ENCODE measurements at places on chromosomes 16 and 17.

DNA sequence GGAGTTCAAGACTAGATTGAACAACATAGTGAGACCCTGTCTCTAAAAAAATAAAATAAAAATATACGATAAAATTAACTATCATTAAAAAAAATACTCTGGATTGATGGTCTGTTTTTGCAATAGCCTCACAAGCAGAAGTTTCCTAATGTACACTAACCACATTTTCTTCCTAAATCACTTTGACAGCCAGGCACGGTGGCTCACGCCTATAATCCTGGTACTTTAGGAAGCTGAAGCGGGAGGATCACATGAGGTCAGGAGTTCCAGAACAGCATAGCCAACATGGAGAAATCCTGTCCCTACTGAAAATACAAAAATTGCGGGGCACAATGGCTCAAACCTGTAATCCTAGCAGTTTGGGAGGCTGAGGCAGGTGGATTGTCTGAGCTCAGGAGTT, 64.7 kb downstream of the HELZ start:
- DNase-seq, result no peak

DNA sequence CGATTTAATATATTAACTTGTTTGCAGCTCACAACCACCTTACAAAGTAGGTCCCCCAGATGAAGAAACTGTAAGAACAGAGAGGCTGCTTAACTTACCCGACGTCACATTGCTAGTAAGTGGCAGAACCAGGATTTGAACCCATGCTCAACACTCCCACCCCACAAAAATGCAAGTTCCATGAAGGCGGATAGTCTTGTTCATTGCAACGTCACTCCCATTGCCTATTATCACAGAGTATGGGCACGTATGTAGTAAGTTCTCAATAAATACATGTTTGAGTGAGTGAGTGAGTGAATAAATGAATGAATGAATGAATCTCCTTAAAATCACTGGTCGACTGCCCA, 1.1 kb downstream of the USP31 start:
- no peak for DNase-seq

- no peak for DNase-seq
Measured at GRCh38 chr17:55254375-55254774, 10.4 kb upstream of the HLF start.

- DNase-seq, result peak; percentile 97
Measured at GRCh38 chr17:42779936-42780850, at the start of gene WNK4. Gene WNK4 (plus strand): TSS chr17:42780610. CDS start chr17:42780699, 89 bp downstream.

GRCh38 chr17:751269-752001, 629 bp downstream of the GEMIN4 start:
- peak; percentile 13 for DNase-seq

GRCh38 chr17:35294756-35295155, 51.9 kb downstream of the SLFN5 start:
- DNase-seq, result no peak

GRCh38 chr17:18093616-18094408, 6.1 kb downstream of the DRG2 start:
- DNase-seq, result no peak

DNA sequence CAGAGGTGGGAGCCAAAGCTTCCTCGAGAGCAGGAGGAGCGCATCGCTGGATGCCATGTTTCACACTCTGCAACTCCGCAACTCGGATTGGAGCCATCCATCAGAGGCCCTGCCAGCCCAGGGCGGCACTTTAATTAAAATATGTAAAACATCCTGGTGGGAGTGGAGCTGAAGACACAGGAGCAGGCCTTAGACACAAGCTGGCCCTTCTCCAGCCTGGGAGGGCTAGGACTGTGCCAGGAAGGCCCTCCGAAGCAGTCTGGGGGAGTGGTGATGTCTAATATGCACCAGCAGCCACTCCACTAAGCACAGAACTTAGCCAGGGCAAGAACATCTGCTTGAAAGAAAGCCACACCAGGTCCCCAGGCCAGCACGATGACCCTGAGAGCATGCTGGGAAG, 5.8 kb upstream of the CCDC182 start:
- no peak for DNase-seq

- no peak for DNase-seq
Measured at GRCh38 chr16:11029948-11030347, 85.6 kb downstream of the CLEC16A start.

- DNase-seq, result no peak
Measured at GRCh38 chr17:80526116-80526910, 18.3 kb upstream of the RPTOR start.

- no peak for DNase-seq
Measured at GRCh38 chr17:44074231-44074910, 3.8 kb downstream of the G6PC3 start.

DNA sequence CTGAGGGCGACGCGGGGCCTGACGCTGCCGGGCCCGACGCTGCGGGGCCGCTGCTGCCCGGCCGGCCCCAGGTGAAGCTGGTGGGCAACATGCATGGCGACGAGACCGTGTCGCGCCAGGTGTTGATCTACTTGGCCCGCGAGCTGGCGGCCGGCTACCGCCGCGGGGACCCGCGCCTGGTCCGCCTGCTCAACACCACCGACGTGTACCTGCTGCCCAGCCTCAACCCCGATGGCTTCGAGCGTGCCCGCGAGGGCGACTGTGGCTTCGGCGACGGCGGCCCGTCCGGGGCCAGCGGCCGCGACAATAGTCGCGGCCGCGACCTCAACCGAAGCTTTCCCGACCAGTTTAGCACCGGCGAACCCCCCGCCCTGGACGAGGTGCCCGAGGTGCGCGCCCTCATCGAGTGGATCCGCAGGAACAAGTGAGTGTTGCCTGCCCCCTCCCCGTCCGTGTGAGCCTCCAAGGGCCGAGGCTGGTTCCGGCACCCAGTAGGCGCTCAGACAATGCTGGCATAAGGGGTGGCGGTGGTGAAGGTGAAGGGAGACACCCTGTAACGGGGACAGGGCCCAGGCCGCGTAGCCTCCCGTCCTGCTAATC, 676 bp downstream of the CPD start:
- DNase-seq, result peak; percentile 28

GRCh38 chr17:40694584-40694983, 9.0 kb downstream of the KRT24 start:
- DNase-seq, result no peak

GRCh38 chr17:74801896-74802295, 25.8 kb upstream of the NAT9 start:
- DNase-seq, result no peak

GRCh38 chr17:19003543-19004420, 782 bp downstream of the FAM83G start:
- peak; percentile 69 for DNase-seq

DNA sequence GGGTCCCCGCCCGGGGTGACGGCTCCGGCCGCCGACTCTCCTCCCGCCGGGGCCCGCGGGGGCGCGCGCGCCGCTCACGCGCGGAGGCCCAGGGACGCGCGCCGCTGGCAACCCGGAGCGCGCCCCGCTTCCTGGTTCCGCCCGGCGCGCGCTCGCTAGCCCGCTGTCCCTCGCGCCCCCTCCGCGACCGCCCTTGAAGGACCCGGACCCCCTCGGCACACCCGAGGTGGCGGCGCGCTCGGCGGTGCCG, at the start of gene STAT5B:
TSS of gene STAT5B (minus strand) at position 33 of the 250 bp plus-strand sequence. CDS start 44,264 bp downstream, outside the sequence.
- DNase-seq, result peak; percentile 90

GRCh38 chr17:29093090-29093871, 50.3 kb downstream of the PIPOX start:
- DNase-seq, result no peak

DNA sequence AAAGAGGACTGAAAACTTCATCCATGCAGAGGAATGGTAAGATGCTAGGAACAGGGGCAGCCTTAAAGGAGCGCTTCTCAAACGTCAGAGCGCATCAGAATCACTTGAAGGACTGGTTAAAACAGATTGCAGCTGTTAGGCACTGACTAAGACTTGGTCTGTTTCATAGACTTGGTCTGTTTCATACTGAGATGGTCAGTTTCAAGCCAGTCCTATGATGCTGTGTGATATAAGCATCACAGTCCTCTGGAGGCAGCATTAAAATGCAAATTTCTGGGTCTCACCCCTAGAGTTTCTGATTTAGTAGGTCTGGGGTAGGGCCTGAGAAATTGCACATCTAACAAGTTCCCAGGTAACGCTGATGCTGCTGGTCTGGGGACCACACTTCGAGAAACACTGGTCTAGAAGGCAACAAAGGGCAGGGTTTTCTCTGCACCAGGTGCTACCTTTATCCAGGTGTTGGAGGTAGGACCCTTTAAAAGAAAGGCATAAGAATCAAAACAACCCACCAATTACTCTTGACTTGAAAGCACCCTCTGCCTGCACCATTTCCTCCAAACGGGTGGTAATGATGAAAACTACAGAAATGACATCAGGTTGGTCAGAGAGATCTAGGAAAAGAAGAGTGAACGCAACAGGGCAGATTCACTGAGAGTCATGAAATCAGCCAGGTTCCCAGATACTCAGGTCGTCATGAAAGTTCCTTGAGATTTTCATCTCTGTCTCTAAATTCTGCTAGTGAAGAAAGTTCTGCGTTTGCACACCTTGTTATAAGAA, 95.0 kb upstream of the RCVRN start:
- no peak for DNase-seq

DNA sequence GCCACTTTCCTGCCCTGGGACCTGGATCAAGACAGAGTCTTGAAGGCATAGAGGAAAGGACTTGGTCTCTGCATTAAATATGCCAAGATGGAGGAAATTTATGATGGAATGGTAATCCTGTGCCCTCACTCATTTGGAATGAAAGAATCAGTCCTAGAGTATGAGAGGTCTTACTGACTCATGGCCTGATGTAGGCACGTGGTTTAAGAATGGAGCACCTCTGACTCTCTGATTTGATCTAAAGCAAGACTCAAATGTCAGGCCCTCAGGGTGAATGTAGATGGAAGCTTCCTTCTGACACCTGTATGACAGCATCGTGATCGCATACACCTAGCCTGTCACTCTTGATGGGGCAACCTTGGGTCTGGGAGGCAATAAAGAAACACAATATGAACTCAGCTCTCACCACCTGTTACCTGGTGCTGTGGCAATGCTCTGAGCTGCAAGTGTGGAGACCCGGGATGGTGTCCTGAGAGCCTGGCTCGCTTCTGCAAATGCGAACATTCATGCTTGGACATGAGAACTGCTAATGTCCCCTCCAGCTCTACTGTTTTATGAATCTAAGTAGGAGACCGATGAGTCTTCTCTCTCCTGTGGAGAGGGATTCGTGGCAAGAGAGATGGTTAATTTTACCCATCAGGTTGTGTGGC, 229.9 kb downstream of the ABCC12 start:
- no peak for DNase-seq

DNA sequence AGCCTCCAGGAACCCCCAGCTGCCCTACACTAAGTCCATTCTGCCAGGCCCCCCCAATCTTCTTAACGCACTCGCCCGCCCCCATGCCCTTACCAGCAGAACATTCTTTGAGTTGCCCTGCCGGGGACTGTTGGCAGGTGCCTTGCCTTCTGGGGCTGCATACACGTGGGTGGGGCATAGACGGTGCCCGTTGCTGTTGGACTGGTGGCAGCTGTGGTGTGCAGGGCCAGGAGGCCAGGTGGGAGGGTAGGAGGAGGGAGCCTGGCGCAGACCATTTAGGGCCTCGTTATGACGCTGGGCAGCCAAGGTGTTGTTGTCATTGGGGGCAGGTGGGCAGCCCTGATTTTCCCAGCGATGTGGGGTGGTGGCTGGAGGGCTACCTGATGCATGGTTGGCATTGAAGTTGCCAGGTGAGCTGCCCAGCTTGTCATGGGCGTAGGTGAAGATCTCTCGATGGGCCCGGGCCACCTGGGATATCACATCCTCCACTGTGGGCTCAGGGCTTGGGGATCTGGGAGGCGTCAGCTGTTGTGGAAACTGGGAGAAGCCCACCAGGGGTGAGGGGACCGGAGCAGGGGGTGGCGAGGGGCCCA, 4.9 kb downstream of the NR1D1 start:
- DNase-seq, result no peak

- no peak for DNase-seq
Measured at GRCh38 chr16:74936902-74937560, 47.9 kb downstream of the WDR59 start.

DNA sequence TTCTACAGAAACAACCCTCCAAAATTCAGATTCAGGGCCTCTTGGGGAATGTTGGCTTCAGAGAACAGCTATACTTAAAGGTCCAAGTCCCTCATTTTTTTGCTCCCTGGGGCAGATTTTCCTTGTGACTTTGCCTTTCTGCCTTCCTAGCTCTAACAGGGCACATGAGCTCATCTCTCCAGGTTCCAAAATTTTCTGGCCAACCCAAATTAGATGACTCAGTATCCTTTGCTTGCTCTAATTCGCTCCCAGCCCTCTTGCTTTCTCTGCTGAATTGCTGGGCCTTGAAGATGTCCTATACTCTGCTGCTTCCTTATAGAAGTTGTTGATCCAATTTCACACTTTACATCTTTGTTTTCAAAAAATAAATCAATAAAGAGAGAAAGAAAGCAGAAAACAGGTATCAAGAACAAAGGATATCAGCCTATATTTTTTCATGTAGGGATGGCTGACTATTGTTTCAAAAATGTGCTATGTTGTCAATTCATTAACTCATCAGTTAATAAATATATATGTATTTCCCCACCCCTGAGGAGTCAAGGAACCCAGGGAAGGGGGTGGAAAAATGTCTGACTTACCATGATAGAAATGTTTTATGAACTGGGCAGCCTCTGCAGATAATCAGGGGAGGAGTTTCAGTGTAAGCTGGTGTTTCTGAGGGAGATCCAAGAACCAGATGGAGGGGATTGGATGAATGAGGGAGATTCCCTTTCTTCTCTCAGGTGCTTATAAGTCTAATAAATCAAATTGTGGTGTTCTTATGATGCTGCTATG, 1.0 kb upstream of the KRTAP4-2 start:
- DNase-seq, result no peak

DNA sequence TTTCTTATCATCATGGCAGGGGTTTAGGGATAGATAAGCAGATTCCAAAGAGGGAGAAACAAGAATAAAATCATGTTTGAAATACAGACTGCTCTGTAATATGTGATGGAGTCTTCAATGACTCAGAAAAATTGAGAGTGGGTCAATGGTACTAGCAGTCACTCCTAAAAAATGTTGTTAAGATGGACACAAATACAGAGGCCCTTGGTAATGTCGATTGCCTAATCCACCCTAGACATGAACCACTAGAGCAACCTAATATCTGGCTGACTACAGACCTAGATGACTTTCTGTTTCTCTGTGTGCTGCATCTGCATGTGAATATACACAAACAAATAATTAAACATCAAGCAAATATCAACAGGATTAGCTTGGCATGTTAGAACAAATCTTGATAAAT, 135.8 kb downstream of the CDH8 start:
- no peak for DNase-seq

DNA sequence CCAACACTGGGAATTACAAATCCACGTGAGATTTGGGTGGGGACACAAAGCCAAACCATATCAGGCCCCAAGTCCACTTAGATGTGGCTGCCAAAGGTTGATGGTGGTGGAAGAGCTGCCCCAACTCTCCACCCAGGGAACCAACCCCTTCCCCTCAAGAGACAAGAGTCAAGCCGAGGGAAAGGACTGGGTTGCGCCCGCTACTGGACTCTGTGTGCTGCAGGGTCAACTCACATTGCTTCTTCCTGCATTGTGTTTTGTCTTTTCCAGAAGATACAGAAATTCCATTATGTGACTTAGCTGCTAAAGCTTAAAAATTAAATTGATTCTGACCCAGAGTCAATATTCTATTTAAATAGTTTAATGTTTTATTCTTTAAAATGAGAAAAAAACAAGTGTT, 58.5 kb downstream of the ADAMTS18 start:
- no peak for DNase-seq

Measured in HuH-7 (cell line).